WTC11 (cell line): ENCODE measurements at places on chromosomes 6 and 20. TPM values are rescaled to one million over a fixed set of nuclear protein-coding genes. Genes with fewer than 3 reads are reported as not detected.

DNA sequence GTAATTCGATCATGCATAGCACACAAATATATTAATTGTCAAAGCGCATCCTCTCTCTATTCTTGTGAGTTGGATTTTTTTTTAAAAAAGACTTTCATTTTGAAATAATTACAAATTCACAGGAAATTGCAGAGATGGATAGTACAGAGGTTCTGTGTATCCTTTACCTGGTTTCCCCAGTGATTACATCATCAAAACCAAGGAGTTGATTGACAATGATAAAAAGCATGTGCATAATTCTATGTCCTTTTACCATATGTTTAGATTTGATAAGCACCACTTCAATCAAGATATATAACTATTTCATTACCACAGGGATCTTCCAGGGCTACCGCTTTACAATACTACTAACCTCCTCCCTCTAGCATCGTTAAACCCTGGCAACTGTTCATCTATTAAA lies 40.2 kb downstream of the CCN2 start:
- no peak for DNase-seq

DNA sequence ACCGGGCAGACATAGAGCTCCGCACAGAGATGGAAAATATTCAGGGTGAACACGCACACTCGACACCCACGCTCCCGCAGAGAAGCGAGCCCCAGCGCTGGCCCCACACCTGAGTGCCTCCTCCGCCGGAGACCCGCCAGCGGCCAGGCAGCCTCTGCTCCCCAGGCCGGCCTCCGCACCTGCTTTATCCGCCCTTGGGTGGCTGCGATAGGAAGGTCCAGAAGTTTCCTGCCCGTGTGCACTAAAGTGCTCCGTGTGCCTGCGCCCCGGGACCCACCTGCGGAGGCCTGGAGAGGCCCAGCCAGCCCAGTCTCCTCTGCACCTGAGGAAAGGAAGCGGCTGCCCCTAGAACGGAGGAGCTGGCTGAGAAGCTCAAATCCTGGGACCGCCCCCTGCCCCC lies 10.8 kb upstream of the FOXC1 start:
- DNase-seq, result no peak

DNA sequence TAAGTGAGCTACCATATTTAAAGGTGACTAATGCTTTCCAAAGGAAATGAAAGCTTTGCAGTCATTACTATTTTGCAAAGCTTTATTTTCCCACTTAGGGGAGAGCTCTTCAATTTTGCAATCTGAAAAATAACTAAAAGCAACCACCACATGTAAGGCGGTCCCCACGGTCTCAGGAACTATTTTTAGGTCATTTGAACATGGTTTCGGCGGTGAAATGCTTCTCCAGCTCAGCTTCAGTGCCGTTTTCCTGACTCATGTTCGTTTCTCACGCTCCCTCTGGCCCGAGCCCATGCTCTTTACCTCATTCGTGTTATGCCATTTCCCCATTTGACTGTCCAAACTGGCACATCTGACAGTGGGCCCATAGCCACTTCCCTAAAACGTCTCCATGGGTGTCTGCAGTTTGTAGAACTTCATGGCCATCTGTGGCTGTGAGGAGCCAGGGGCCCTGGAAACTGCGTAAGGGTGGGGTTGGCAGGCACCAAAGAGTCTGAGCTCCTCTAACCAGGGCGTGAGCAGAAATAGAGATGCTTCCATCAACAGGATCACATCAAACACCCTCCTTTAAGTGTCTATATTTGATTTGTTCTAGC lies 46.5 kb downstream of the ADTRP start:
- DNase-seq, result no peak

DNA sequence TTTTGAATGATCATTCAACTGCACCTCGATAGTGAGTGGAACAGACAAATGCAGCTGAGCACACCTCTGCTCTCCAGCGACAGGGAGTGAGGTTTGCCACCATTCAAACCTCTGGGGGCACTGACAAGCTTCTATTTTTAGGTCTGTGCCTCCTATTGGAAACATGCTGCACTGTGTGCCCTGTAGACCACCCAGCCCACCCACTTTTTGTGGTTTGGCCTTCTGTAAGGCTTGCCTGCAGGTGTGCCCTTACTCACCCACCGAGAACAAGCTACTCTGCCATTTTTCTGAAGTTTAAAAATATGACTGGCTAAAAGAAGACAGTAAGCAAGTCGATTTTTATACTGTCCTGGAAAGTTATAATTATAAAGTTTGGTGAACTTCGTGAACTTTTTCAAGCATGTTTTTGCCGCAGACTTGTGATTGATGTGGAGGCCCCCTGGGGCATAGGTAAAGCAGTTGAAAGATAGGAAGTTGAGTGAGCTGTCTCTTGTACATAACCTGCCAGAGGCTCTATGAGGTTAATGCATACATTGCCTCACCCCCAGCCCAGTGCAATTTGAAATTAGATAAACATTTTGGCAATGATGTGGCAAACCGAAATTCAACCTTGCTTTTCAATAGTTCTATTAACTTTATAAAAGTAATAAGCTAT lies 53.8 kb downstream of the ADGRG6 start:
- DNase-seq, result no peak

GRCh38 chr20:16926626-16927430 lies 178.7 kb downstream of the OTOR start:
- no peak for DNase-seq

DNA sequence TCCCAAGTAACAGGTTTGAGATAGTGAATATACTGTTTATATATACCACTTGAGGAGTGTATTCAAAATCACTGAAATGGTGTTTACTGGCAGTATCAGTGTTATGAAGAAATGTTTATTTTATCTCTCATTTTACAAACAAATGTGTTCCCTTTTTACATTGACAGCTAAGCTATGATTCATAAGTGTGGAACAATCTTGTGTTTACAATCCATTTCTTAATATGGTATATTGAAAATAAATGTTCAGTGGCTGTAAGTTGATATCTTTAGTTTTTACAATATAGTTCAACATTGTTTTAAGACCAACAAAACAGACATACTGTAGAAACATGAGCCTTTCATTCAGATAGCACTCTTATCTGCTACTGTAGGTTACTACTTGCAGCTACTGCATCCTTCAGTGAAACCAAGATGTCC lies 14.3 kb downstream of the PHF3 start:
- DNase-seq, result no peak

GRCh38 chr6:157715728-157716164 lies 107.3 kb upstream of the SNX9 start:
- no peak for DNase-seq

DNA sequence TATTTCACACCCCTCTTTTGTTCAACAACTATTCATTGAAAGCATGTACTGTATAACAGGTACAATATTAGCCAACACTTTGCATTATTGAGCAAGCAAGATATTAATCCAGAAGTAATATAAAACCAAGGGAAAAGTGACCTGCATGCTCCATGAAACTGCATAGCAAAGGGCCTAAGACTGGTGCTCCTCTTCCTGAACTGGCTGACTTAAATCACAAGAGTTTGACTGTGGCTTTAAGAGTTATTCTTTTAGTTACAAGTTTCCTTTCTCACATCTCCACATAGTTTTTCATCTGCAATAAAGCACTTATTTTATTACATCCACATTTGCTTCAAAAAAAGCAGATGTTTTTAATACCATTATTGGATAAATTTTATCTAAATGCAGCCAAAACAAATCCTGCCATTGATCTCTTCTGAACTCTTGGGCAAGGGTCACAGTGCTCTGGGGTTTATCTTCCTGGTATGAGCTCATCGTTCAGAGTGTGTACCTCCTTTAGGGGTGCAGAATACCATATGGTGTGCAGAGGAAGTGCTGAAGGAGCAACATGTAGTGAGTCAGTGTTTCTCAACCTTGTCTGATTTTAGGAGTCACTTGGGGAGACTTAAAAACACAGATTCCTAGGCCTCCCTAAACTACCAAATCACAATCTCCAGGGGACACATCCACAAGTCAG lies 1225.9 kb upstream of the MAP3K7 start:
- no peak for DNase-seq

DNA sequence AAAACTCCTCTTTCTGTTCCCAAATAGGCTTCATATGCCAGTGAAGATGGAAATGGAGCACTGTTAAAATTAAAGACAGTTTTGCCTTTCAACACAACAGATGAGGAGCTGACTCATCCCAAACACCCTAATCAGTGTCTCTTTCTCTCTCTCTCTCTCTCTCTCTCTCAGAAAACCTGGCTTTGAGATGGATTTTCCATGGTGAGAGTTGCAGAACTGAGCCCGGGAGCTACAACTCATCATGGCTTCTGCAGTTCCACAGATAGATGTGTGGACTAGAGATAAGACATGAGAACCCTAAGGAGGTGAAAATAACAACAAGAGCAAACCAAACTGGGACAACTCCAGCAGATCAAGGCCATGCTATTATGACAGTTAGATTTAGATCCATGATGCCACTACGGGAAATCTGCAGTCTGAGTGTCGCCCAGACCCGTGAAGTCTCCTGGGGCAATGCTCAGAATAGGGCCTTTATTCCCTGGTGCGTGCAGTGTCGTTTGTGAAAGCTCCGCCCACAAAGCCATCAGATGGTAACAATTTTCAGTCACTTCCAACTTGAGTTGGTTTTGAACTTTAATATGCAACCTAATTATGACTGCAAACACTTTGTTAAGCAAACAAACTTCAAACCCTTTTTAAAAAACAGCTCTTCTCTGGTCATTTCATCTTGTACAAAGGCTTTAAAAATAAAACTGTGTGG lies 338.2 kb upstream of the PREP start:
- DNase-seq, result no peak

DNA sequence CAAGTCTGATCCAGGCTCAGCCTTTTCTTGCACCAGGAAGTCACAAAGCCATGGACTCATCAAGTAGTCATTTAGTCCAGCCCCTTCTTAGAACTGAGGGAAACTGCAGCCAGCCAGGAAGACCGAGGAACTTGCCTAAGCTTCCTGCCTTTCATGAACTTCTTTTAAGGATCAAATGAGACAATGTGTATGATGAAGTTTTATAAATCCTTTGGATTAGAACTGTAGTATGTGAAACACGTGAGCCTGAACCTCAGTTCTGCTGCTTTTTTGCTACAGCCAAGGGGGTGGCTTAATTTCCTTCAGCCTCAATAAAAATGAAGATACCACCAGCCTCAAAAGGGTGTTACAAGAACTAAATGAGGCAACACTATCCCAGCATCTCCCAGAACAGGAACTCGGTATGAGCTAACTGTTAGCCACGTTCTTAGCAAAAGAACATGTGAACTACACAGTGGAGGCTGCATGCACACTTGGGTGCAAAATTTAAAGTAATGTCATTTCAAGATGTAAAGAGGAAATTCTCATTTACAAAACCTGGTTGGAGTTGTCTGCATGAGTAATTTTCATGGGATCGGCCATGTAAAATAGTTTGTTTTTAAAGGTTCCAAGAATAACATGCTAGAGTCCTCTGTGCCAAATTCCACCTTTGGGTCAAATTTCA lies 76.0 kb upstream of the TBC1D7 start:
- DNase-seq, result no peak

DNA sequence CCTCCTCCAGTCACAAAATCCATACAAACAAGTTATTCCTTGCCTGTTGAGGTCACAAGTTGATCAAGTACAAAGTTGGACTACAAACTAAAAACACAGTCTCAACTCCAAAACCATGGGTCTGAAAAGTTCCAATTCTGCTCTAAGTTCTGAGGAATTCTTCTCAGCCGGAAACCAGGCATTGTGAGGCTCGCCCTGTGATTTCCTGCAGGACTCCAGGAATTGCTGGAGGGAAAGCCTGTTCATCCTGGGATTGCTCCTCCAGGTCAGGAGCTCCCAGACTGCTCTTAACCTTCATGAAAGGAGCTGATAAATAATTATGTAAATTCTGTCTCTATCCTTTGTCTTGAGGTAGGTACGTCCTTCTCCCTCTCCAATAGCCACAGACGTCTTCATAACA lies 8.5 kb downstream of the TRAM2 start:
- DNase-seq, result no peak

DNA sequence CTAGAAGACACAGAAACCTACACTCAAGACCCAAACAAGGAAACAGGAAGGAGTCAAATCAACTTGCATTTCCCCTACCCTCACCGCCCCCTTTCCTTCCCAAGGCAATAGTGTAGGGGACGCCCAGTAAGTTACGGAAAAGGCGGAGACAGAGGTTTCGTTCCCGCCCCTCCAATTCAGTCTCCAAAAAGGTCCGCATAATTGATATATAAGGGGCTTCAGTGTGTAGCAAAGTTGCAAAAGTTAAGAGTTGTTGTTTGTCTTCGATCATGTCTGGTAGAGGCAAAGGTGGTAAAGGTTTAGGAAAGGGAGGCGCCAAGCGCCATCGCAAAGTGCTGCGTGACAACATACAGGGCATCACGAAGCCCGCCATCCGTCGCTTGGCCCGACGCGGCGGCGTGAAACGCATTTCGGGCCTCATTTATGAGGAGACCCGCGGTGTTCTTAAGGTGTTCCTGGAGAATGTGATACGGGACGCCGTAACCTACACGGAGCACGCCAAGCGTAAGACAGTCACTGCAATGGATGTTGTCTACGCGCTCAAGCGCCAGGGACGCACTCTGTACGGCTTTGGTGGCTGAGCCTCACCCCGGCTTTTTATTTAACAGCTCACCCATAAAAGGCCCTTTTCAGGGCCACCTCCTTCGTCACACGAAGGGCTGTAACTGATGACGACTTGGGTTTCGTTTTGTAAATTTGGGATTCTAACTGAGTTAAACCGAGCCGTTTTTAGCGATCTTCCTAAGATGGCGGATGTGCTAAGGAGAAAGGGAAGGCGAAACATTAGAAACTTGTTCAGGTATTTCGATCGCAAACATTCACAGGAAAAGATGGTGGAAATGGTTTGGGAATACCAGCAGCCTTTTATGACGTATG lies 124.6 kb upstream of the BTN3A2 start:
- DNase-seq, result peak; percentile 81

GRCh38 chr6:150641398-150642139 lies 41.9 kb downstream of the PLEKHG1 start:
- no peak for DNase-seq

DNA sequence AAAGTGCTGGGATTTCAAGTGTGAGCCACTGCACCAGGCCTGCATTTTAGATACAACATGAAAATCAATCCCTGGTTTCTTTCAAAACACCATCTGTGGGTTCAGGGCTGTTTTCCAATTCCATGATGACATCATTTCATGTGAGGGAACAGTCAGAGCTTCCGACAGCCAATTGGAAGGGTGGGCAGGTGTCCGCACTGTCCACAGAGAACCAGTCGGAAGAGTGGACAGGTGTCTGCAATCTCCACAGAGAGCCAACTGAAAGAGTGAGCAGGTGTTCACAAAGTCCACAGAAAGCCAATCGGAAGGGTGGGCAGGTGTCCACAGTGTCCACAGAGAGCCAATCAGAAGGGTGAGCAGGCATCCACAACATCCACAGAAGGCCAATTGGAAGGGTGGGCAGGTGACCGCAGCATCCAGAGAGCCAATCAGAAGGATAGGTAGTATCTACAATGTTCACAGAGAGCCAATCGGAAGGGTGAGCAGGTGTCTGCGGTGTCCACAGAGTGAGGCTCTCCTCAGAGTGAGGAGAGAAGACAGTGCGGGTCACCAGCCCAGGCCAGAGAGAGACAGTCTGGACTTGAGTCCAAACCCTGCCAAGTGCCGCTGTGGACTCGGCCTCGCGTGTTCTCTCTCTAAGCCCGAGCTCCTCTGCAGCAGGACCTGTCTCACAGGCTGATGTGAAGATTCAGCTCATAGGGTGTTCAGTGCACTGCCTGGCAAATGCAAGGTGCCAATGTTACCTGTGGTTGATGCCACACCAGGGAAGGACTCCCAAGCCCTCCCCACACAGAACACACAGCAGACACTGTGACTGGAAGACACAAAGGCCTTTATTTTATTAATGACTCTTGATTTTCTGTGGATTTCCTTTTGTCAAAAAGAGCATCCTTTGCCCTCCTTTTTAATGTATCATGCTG lies 57.3 kb downstream of the DLL1 start:
- DNase-seq, result no peak

METTL24 gene
- total RNA-seq, result 0.21 to 0.44 TPM (median 0.31 TPM) in 3 replicates

ENPP1 gene
- total RNA-seq, result 29.7 to 34.9 TPM (median 30.8 TPM) in 3 replicates

BANF2 gene
- not detected in 3 replicates for total RNA-seq

HLA-DQA1 gene
- 0.22 to 0.92 TPM (median 0.62 TPM) in 3 replicates for total RNA-seq

C20orf144 gene
- total RNA-seq, result 0.09 to 0.21 TPM (median 0.14 TPM) in 3 replicates
